Renal cortical epithelial cell (primary cell): ENCODE measurements at places on chromosomes 1 and 21.

GRCh38 chr1:80056179-80056578 lies 1049.6 kb upstream of the ADGRL4 start:
- DNase-seq = peak; percentile 24

GRCh38 chr1:183876309-183876708 lies 71.4 kb downstream of the RGL1 start:
- no peak for DNase-seq

GRCh38 chr1:180249725-180250498 lies 19.8 kb downstream of the LHX4 start:
- no peak for DNase-seq

GRCh38 chr1:109983380-109984189 lies 980 bp upstream of the AHCYL1 start:
- DNase-seq = no peak

GRCh38 chr1:165832902-165833301 lies 5.5 kb downstream of the UCK2 start:
- DNase-seq = no peak
